LHCN-M2 (cell line): ENCODE measurements at places on chromosomes 12 and 14. TPM values are rescaled to one million over a fixed set of nuclear protein-coding genes. Genes with fewer than 3 reads are reported as not detected.

- DNase-seq: no peak
Observed at GRCh38 chr12:77384941-77385340, 319.6 kb upstream of the E2F7 start.

CNPY2 gene
- 96.3 and 118 TPM in 2 replicates for total RNA-seq

OTUB2 gene
- 0.45 and 0.69 TPM in 2 replicates for total RNA-seq

KRT6B gene
- not detected in 2 replicates for total RNA-seq

DNA sequence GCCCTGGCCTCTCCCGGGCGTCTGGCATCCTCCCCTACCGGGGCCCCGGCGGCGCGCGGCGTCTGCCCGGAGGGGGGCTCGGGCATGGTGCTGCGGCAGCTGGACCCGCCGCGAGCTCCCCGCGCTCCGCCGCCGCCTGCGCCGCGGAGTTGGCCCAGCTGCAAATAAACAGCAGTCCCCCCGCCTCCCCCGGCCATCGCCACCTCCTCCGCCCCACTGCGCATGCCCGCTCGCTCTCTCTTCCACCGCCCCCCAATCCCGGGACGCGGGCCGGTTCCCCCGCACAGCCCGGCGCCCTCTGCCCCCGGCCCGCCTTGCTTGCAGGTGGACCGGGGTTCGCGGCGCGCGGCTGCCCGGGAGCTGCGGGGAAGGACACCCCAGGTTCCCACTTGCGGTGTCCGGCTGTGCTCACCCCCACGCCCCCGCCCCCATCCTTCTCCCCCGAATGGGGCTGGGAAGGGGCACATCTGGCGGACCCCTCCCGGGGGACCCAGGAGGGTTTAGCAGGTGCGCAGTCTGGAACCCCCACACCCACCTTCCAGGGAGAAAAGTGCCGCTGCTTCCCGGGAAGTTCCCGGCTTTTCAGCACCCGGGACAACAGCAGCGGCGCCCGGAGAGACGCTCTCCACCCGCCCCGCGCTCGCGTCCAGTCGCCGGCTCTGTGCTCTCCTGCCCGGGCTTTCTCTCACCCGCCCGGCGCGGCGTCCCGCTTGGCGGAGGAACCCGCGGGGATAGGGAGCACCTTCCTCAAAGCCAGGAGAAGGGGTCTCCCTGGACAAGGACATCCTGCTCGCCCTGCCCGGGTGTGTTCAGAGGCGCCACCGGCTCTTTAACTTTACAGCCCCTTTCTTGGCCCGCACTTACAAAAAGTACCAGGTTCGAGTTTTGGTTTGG is at the start of gene TMTC1:
Gene TMTC1, minus strand, starts transcription at position 170 of the 894 bp plus-strand sequence. CDS start 191 bp downstream, outside the sequence.
- DNase-seq: peak; percentile 58

DNA sequence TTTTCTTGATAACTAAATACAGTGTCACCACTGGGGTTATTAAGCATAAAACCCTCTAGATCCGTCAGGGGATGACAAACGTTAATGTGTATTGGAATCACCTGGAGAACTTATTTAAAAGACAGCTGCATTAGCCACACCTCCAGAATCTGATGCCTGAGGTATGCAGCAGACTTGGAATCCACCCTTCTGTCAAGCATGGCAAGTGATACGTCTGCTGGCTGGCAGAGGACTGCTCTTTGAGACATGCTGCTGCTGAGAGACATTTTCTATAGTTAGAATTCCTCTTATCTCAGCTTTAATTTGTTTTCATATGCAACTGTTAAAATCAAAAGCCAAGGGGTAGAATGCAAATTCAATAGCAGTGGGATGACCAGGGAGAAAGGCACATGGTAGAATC is 496.3 kb downstream of the NELL2 start:
- no peak for DNase-seq

GRCh38 chr14:90426663-90427062 is 29.8 kb downstream of the CALM1 start:
- no peak for DNase-seq

GRCh38 chr12:13425766-13426165 is 229.2 kb downstream of the EMP1 start:
- DNase-seq: peak; percentile 31
